Renal cortex interstitium (tissue), 15 donors: ENCODE measurements at places on chromosomes 4 and X. TPM values are rescaled to one million over a fixed set of nuclear protein-coding genes. Genes with fewer than 3 reads are reported as not detected.

DNA sequence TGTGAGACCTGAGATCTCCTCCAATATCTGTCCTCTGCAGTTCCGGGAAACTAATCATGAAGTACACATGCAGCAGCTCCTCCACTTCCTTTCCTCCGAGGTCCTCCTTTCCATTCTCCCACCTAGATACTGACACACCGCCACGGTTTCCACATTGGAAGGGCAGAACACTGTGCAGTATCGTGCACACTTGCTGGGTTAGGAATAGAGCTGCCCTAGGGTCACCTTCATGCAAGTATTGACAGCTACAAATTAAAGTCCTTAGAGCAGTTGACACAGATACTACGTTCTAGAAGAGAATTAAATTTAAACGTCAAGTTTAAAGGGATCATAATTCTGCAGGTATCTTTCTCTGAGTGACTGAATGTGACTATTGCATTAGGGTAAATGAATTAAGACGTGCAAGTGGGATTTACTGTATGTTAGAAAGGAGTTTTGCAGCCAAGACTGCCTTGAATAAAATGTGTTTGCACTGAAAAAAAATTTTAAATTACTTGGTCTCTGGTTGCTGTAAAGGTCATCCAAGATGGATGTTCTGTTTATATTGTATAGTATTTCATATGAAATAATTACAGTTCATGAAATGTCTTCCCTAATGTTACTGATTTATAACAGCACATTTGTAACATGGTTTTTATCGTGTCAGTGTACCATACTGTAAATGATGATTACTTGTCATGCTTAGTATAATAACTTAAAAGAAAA, 117.7 kb downstream of the STOX2 start:
- DNase-seq, result no peak

GRCh38 chrX:105299286-105299685, 78.8 kb upstream of the TEX13A start:
- DNase-seq, result no peak

DNA sequence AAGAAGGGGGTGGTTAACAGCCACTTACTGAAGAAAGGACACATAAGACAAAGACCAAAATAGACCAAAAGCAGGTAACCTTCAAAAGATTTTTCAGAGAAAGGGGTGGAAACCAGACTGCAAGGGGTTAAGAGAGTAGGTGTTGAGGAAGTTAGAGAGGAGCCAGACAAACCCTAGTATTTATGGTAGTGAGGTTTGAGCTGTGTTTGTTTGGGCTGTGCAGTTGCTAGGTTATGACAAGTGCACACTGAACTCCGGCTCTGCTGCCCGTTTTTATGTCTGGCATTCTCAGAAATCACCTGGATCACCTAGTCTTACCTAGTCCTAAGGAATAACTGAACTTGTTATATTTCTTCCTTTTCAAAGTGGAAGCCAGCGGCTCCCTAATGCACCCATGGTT, 22.9 kb upstream of the G3BP2 start:
- no peak for DNase-seq

DNA sequence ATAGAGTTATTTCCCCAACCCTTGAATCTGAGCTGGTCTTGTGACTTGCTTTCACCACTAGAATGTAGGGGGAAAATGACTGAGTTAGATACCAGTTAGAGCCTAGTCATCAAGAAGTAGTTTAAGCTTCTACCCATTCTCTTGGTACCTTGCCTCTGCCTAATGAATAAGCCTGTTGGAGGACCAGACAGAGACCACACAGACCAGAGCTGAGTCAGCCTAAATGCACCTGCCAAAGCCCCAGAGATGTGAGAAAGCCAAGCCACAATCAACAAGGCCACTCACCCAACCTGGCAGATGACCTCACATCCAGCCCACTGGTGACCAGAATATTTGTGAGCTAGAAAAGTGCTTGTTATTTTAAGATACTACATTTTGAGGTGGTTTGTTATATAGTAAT, 85.2 kb upstream of the DCLK2 start:
- DNase-seq, result no peak

- no peak for DNase-seq
Observed at GRCh38 chrX:3526071-3526470, 179.6 kb upstream of the MXRA5 start.

GRCh38 chr4:41132055-41132683, 82.2 kb downstream of the APBB2 start:
- DNase-seq, result no peak

DNA sequence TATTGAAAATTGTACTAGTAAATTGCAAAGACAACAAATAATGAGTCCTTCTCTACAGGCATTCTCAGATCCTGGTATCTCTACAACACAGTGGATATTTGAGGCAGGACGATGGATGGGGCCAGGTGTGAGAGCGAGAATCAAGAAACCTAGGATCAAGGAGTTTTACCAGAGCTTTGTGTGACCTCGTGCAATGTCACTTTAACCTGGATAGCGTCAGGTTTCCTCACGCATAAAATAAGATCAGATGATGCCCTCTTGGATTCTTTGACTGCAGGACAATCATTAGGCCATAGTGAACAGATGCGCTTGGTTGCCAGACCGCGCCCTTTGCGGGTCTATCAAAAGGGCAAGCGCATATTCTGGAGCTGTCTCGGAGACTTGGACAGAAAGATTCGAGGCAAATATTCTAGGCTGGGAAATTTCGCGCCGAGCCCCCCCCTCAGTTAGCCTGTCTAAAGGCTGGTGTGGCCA, 66.6 kb downstream of the FBXO8 start:
- DNase-seq, result no peak

DNA sequence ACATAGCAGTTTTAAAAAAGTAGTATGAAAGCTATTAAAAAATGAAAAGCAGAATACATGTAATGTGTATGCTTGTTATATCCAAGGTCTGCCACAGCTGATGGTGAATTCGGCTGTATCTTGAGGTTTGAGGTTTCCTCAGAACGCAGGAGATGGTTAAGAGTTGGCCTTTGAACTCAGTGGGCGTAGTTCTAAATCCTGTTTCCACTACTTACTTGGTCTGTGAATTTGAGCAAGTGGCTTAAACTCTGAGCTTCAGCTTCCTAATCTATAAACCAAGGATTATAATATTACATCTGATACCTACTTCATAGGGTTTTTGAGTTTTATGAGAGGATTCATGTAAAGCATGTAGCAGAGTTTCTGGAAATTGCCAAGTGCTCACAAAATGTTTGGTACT, 125.2 kb downstream of the STIM2 start:
- DNase-seq, result no peak

- DNase-seq, result no peak
Observed at GRCh38 chrX:3450881-3451570, 104.6 kb upstream of the MXRA5 start.

GRCh38 chrX:49862093-49862492, 17.2 kb upstream of the USP27X start:
- no peak for DNase-seq

DNA sequence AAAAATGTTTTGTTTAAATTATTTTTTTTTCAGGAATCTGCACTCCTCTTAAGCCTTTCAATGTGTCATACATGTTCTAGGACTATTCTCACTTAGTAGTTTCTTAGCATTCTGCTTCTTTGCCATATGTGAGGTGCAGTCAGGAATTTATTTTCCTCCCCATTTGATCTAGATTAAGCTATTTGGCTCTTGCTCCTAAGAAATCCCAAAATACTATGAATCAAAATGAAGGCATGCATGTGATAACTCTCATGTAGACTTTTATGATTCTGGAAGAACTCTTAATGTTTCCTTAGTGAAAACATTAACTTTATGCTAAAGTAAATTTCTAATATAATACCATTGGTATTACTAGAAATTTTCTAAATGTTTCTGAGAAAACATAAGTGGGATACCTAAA, 664.5 kb downstream of the RAPGEF2 start:
- DNase-seq, result no peak

The THAP9 gene
- polyA plus RNA-seq, result 11.7 TPM

The HTR2C gene
- 0.51 TPM for polyA plus RNA-seq

The HSFX4 gene
- polyA plus RNA-seq, result not detected
